ENCODE measurements at places on chromosomes 2 and 18. TPM values are rescaled to one million over a fixed set of nuclear protein-coding genes. Genes with fewer than 3 reads are reported as not detected.

The HPCAL1 gene
- 36.5 TPM for total RNA-seq

The CMPK2 gene
- 0.13 TPM for total RNA-seq

- no peak for DNase-seq
- H3K4me3 ChIP-seq = no peak overlapping the region
- no peak overlapping the region for H3K27ac ChIP-seq
- H3K27me3 ChIP-seq = no peaks in the 10 kb centered on the region
- H3K36me3 ChIP-seq = no peaks in the 10 kb centered on the region
Observed at GRCh38 chr2:99727199-99727598, 237.4 kb upstream of the REV1 start.

DNA sequence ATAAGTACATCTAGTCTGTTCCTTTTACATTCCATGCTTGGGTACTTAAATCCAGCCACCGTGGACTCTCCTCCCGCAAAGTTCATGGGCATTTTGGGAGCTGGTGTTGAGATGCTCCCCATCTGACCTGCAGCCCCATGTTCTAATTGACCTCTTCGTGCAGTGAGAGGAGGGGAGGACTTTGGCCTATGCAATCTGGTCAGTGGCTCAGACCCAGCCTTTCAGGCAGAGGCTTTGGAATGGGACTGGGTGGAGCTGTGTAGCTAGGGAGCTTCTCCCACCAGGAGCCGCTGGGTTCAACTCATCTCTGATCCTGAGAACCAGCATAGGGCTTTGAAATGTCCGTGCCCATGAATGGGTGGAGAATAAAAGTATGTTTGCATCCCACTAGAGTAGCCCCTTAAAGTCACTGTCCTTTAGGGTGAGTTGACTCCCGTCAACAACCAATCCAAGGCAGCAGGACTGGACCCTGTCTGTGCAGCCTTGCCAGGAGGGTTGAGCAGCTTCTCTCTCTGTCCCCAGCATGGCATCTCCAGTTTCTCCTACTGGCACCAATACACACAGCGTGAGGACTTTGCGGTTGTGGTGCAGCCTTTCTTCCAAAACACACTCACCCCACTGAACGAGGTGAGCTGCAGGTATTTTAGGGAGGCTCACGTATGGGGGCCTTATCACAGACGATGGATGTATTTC lies 120.0 kb upstream of the PPP1CB start:
- H3K4me1 ChIP-seq = peaks cover 23% of the 10 kb centered on the region
- H3K27ac ChIP-seq = no peak overlapping the region
- DNase-seq = no peak
- H3K27me3 ChIP-seq = no peaks in the 10 kb centered on the region
- H3K36me3 ChIP-seq = no peaks in the 10 kb centered on the region
- no peak overlapping the region for H3K4me3 ChIP-seq

DNA sequence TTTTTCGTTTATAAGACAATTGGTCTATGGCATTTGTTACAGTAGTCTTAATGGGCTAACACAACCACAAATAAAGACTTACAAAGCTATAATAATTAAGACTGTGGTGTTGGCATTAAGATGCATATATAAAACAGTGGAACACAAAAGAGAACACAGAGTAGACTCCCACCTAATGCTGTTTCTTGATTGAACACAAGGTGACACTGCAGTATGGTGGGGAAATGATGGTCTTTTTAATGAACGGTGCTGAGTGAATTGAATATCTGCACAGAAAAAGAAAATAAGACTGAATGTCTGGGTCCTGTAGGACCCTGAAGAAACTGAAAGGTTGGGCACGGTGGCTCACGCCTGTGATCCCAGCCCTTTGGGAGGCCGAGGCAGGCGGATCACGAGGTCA lies 1136.6 kb upstream of the NXPH2 start:
- H3K27ac ChIP-seq = no peak overlapping the region
- H3K27me3 ChIP-seq = no peaks in the 10 kb centered on the region
- no peak for DNase-seq
- no peaks in the 10 kb centered on the region for H3K36me3 ChIP-seq

DNA sequence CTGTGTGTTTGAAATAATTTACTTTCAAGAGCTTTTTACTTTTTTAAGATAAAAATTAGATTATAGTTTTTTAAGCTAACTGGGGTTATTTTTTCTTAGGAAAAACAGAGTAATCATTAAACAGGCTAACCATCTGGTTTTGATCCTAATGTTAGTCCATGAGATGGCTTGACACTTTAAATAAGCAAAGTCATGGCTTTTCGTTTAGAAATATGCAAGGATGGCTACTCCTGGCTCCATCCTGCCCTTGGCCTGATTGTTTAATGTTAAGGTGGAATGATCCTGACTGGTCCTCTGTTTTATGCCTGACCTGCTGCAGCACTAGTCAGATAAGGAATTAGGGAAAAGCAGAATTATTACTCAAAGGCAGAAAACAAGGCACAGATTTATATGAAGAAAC lies 39.7 kb upstream of the PNPT1 start:
- H3K27me3 ChIP-seq = no peaks in the 10 kb centered on the region
- H3K4me1 ChIP-seq = peaks cover 30% of the 10 kb centered on the region
- H3K27ac ChIP-seq = peak overlapping the region; percentile 71
- H3K4me3 ChIP-seq = peak overlapping the region; percentile 14

GRCh38 chr2:188600536-188601210 lies 309.0 kb downstream of the GULP1 start:
- H3K4me1 ChIP-seq = 0 out of 2 replicates have a peak, but pooled peaks cover 7% of the 10 kb centered on the region
- H3K27ac ChIP-seq = no peak overlapping the region
- DNase-seq = peak; percentile 53
- no peak overlapping the region for H3K4me3 ChIP-seq

Measured in GM23248 (cell line).